Placental pericyte (primary cell): ENCODE measurements at places on chromosomes 5 and 9. TPM values are rescaled to one million over a fixed set of nuclear protein-coding genes. Genes with fewer than 3 reads are reported as not detected.

FOXD4L3 gene
- total RNA-seq: 0.14 TPM in 1 of 2 replicates, not detected in the other

TTC23L gene
- total RNA-seq: not detected in 2 replicates

PIP5KL1 gene
- 1.8 and 2.7 TPM in 2 replicates for total RNA-seq

RBM18 gene
- total RNA-seq: 11.0 and 11.2 TPM in 2 replicates

STKLD1 gene
- total RNA-seq: under 0.01 and 0.14 TPM in 2 replicates

NR5A1 gene
- total RNA-seq: not detected in 2 replicates

MZB1 gene
- 0.29 TPM in 1 of 2 replicates, not detected in the other for total RNA-seq

IL13 gene
- not detected in 2 replicates for total RNA-seq
